ENCODE measurements at places on chromosomes 4 and X.

GRCh38 chr4:141635736-141636081, 674 bp upstream of the IL15 start:
- DNase-seq = no peak

GRCh38 chr4:88960576-88960975, 96.4 kb downstream of the FAM13A start:
- no peak for DNase-seq

DNA sequence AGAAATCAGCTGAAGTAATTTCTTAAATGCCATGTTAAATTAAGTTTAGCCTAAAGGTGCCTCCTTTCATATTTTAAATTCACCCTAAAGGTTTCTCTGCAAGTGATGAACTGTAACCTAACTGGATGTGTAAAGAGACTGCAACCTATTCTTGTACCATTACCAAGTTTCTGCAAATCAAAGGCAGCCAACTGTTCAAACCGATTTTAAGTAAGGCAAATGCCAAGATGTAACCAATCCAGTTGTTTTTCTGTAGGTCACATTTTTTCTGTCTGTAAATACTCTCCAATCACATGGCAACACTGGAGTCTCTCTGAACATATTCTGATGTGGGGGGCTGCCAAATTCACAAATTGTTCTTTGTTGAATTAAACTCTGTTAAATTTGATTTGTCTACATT, 42.4 kb upstream of the FGF2 start:
- no peak for DNase-seq

GRCh38 chr4:56840559-56840958, 19.1 kb upstream of the SPINK2 start:
- DNase-seq = no peak

- DNase-seq = no peak
These were observed 102.5 kb upstream of the CASK start for GRCh38 chrX:42025861-42026260.

DNA sequence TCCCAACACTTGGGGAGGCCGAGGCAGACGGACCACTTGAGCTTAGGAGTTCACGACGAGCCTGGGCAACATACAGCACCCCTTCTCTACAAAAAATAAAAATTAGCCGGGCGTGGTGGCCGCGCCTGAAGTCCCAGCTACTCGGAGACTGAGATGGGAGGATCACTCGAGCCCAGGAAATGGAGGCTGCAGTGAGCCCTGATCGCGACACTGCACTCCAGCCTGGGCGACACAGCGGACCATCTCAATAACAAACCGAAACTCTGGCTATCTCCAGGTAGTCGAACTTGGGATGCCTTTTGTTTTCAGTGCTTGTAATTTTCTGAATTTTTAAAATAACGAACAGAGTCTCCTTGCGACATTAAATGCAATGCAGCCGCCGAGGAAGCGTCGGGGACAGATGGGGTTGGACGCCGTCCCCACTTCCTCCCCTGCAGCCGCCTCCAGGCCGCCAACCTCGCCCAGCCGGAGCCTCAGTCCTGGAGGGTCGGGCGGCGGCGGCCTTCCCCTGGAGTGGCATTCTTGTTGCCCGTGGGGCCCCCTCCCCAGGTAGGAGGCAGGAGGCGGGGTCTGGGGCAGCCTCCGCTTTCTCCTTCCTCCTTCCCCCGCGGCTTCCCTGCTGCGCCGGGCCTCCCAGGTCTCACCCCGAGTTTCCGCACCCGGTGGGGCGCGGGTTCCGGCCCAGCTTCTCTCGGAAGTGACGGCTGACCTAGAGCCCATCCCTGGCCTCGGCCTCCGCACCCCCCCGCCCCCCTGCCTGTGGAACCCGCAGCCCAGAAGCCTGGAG, 14.6 kb downstream of the HMX1 start:
- no peak for DNase-seq

GRCh38 chr4:164894702-164895101, 17.7 kb downstream of the APELA start:
- no peak for DNase-seq

Measured in hepatocyte (in vitro differentiated cells).